ENCODE measurements at places on chromosomes 4 and X. TPM values are rescaled to one million over a fixed set of nuclear protein-coding genes. Genes with fewer than 3 reads are reported as not detected.

The FRMD7 gene
- total RNA-seq: not detected

DNA sequence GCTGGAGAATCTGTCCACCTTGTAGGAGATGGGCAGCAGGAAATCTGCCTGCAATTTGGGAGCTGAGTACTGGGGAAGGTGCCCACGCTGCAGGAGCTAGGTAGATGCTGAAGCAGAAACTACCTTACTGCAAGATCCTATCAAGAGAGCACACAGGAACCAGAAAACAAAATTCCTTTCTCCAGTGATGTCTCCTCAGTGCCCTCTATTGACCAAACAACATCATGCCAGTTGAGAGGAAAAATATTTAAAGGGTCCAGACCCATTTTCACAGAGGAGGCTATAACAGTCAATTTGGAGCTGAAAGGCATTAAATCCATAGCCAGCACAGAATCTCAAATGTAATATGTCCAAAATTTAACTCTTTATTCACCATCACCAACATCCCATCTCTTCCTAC is 406.8 kb downstream of the SLITRK2 start:
- no peak overlapping the region for H3K27ac ChIP-seq
- no peaks in the 10 kb centered on the region for H3K4me1 ChIP-seq

DNA sequence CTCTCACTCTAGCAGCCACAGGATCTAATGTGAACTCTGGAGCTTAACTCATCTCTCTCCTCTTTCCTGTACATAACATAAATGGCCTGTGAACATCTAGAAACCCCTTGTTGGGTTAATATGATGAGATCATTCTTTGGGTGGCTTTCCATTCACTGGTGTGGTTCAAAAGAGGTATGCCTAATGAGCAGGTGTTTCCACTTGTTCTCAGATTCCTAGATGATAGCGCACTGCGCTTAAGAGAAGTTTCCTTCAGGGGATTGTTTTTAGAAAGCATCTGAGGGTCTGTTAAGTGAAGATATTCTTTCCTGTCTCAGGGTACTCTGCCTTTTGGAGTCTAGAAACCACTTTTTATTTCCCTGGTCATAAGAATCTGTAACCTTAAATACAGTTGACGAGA is 32.5 kb downstream of the FRMPD4 start:
- H3K4me1 ChIP-seq: no peaks in the 10 kb centered on the region
- no peaks in the 10 kb centered on the region for H3K36me3 ChIP-seq
- no peaks in the 10 kb centered on the region for H3K27me3 ChIP-seq
- no peak for DNase-seq

DNA sequence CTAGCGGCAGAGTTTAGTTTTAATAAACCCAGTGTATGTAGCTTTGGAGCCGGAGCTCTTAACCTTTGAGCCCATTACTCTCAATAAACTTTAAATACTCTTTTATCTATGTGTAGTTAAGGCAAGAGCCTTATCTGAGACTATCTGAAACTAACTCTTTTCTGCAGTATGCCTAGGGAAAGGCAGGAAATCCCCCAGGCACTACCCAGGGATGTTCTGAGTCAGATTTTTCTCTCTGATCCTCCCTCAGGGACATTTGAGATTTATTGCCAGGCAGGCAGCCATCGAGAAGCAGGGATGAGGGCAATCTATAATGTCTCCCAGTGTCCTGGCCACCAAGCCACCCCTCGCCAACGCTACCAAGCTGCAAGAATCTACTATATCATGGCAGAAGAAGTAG is 39.1 kb downstream of the HEPH start:
- DNase-seq: no peak
- no peak overlapping the region for H3K4me3 ChIP-seq
- no peaks in the 10 kb centered on the region for H3K4me1 ChIP-seq

DNA sequence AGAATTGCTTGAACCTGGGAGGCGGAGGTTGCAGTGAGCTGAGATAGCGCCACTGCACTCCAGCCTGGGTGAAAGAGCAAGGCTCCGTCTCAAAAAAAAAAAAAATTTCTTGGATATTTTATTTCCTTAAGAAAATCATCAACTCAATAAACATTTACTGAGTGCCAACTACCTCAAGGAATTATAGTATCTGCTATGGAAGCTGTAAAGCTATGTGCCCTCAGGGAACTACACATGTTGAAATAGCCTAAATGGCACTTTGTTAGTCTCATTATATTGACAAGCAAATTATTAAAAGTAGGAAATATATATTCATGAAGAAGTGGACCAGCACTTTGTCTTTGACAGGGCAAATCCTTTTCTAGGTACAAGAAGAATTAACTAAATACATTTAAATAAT is 40.8 kb downstream of the ELOVL6 start:
- H3K4me1 ChIP-seq: no peaks in the 10 kb centered on the region
- no peak overlapping the region for H3K27ac ChIP-seq
- no peak for DNase-seq
- H3K4me3 ChIP-seq: no peak overlapping the region
- H3K36me3 ChIP-seq: no peaks in the 10 kb centered on the region
- no peaks in the 10 kb centered on the region for H3K27me3 ChIP-seq

Data from tibial nerve (tissue), 4 donors.